Heart left ventricle (tissue), 16 donors: ENCODE measurements at places on chromosomes 6 and 20. TPM values are rescaled to one million over a fixed set of nuclear protein-coding genes. Genes with fewer than 3 reads are reported as not detected.

The NINL gene
- total RNA-seq, result 3.9 TPM

The GPX5 gene
- total RNA-seq, result not detected

The TINAG gene
- total RNA-seq, result 0.45 TPM

The CHRNA4 gene
- total RNA-seq, result not detected

The SEL1L2 gene
- 0.91 TPM for total RNA-seq

The CST7 gene
- 3.3 TPM for total RNA-seq

The ECT2L gene
- 1.3 TPM for total RNA-seq

The CRISP3 gene
- not detected for total RNA-seq

The PTCRA gene
- not detected for total RNA-seq

DNA sequence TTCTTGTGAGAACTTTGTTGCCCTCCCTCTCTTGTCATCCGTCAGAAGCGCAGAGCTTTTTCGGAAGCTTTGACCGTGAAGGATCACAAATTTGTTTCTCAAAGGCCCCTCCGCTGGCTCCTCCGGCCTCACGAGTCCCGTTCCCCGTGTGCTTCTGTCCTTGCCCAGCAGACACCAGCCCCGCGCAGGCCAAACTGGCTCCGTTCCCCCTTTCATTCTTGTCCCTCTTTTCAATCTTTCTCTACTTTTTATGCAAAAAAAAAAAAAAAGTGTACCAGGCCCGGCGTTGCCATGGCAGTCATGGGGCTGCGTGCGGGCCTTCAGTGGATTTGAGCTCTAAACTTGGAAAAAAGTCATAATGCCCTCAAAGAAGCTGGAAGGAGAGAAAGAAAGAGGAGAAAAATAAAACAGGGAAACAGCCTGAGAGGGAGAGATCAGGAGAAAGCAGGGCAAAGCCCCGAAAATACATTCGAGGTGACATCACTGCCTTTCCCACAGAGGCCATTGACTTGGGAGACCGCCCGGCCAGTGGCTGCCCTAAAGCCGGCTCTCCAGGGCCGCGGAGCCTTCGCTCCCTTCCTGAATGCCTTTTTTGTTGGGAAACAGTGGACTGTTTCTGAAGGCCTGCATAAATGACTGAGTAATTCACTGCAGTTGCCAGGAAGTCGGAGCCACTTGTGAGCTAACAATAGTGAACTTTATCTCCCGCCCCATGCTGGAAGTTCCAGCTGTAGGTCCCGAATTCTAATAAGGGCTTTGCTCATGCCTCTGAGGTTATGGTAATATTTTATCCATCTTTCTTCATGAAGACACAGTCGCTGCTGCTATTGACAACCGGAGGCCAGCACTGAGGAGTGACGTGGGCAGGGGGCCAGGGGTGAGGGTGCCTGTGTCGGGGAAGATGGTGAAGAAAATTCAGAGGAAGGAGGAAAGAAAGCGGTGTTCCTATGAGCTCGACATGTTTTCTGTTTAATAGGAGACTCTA, 670.9 kb downstream of the QKI start:
- DNase-seq, result peak; percentile 85

GRCh38 chr20:47800623-47801022, 15.3 kb upstream of the SULF2 start:
- DNase-seq, result no peak

GRCh38 chr6:98514073-98514720, 320.2 kb upstream of the POU3F2 start:
- DNase-seq, result no peak

GRCh38 chr6:38673397-38674165, 29.4 kb downstream of the GLO1 start:
- no peak for DNase-seq

DNA sequence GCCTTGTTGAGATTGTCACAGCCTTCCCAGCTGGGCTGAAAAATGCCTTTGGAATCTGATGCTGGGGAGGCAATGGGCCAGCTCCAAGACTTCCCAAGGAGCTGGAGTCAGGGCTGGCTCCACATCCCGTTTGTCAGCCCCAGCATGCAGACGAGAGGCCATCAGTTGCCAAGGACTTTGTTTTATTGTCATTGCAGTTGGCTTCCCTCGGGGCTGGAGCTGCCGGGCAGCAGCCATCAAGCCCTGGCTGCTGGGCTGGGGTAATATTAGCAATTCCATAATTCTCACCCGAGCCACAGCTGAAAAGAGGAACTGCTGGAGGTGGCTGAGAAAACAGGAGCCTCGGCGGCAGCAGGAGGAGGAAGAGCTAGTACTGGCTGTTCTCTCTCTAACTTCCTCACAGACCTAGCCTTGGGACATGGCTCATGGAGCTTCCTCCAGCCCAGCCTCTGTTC, 182.5 kb downstream of the CDC5L start:
- peak; percentile 66 for DNase-seq

- DNase-seq, result no peak
These were observed 62.8 kb downstream of the PERP start for GRCh38 chr6:138044458-138044857.
